Calu3 (cell line): ENCODE measurements at places on chromosomes 7 and 10.
A peak's percentile ranks its signal among the peaks of the same experiment; 100 is the strongest.

GRCh38 chr7:74474271-74474865 lies 20.7 kb downstream of the GTF2IRD1 start:
- H3K4me3 ChIP-seq: no peak overlapping the region
- no peak for DNase-seq
- H3K36me3 ChIP-seq: peaks cover 31% of the 10 kb centered on the region
- no peak overlapping the region for H3K27ac ChIP-seq
- H3K27me3 ChIP-seq: no peaks in the 10 kb centered on the region
- H3K4me1 ChIP-seq: peaks cover 29% of the 10 kb centered on the region

- no peaks in the 10 kb centered on the region for H3K36me3 ChIP-seq
- no peaks in the 10 kb centered on the region for H3K4me1 ChIP-seq
- no peak overlapping the region for H3K4me3 ChIP-seq
- H3K27me3 ChIP-seq: no peaks in the 10 kb centered on the region
These were observed 78.5 kb downstream of the APBB1IP start for GRCh38 chr10:26516540-26517101.

- H3K4me3 ChIP-seq: peak overlapping the region; percentile 66
- peak; percentile 71 for DNase-seq
- peak overlapping the region; percentile 84 for H3K27ac ChIP-seq
- peaks cover 79% of the 10 kb centered on the region for H3K36me3 ChIP-seq
- H3K27me3 ChIP-seq: no peaks in the 10 kb centered on the region
- peaks cover 45% of the 10 kb centered on the region for H3K4me1 ChIP-seq
These were observed 10.5 kb downstream of the ZNF282 start for GRCh38 chr7:149205690-149206381.

DNA sequence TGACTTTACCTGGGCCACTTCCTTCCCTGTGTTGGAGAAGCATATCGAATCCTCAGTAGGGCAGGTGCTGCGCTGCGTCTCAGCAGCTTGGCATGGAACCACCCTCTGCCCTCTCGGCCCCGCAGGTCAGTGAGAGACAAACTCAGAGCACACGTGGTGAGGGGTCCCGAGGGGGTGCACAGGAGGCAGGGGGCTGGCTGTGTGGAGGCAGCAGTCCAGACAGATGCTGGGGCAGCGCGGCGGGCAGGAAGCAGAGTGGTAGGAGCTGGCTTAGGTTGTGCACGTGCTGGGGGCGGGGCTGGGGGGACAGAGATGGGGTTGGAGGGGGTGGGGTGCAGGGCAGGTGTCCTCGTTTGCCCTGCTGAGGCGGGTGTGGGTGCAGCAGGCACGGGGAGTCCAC lies 33.1 kb downstream of the NUB1 start:
- DNase-seq: no peak
- no peaks in the 10 kb centered on the region for H3K4me1 ChIP-seq
- H3K36me3 ChIP-seq: peaks cover 3% of the 10 kb centered on the region
- no peaks in the 10 kb centered on the region for H3K27me3 ChIP-seq

GRCh38 chr10:112716924-112717413 lies 233.1 kb upstream of the TCF7L2 start:
- no peaks in the 10 kb centered on the region for H3K27me3 ChIP-seq
- H3K4me3 ChIP-seq: no peak overlapping the region
- DNase-seq: no peak
- H3K4me1 ChIP-seq: peaks cover 8% of the 10 kb centered on the region
- H3K36me3 ChIP-seq: no peaks in the 10 kb centered on the region
